ENCODE measurements at places on chromosomes 13 and 19.

DNA sequence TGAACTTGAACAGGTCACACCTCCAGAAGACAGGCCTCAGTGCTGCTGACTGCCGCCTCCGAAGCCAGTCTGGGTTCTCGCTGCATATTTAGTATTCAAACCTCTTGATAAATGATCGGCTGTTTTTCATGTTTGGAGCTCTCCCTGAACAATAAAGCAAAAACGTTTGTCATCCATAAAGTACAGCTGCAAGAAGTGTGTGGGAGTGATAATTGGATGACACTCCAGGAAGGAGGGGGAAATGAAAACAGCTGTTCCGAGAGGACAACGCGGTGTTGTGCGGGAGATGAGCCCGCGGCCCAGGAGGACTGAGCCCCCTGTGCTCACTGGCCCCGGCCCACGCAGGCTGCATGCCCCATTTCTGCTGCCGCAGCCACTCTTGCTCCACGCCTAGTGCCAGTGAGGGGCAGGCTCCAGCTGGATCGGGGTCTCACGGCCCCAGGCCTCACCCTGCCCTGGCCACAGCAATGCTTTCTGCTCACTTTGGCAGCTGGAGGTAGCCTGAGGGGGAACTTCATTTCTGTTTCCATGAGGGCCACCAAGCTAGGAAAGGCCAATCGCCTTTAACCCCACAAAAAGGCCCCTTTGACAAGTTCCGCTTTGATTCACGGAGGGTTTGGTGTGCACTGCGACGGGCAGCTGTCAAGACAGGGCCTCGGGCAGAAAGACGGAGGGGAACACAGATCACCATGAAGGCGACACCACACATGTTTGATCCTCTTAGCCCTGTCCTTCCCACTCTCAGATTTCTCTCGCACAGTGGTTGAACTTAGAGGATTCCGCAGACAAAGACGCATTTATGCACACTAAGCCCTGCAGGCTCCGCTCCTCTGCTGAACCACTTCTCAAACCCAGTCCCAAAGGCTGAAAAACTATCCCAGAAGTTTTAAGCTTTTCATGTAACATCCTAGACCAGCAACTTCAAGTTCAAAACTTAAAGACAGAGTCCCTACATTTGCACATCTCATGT lies 537.6 kb downstream of the EFNB2 start:
- peaks cover 3% of the 10 kb centered on the region for H3K27me3 ChIP-seq
- no peak overlapping the region for H3K4me3 ChIP-seq
- DNase-seq, result peak; percentile 22
- peak overlapping the region; percentile 58 for H3K27ac ChIP-seq

GRCh38 chr19:9961103-9961502 lies 24.8 kb upstream of the OLFM2 start:
- H3K27me3 ChIP-seq, result peaks cover 49% of the 10 kb centered on the region
- H3K4me3 ChIP-seq, result no peak overlapping the region
- no peak for DNase-seq
- no peaks in the 10 kb centered on the region for H3K4me1 ChIP-seq
- no peak overlapping the region for H3K27ac ChIP-seq

- no peak overlapping the region for H3K27ac ChIP-seq
- DNase-seq, result peak; percentile 59
- H3K4me3 ChIP-seq, result peak overlapping the region; percentile 65
- peaks cover 45% of the 10 kb centered on the region for H3K36me3 ChIP-seq
- H3K27me3 ChIP-seq, result peaks cover 4% of the 10 kb centered on the region
These were observed 8.9 kb downstream of the OCEL1 start for GRCh38 chr19:17234911-17235299.

DNA sequence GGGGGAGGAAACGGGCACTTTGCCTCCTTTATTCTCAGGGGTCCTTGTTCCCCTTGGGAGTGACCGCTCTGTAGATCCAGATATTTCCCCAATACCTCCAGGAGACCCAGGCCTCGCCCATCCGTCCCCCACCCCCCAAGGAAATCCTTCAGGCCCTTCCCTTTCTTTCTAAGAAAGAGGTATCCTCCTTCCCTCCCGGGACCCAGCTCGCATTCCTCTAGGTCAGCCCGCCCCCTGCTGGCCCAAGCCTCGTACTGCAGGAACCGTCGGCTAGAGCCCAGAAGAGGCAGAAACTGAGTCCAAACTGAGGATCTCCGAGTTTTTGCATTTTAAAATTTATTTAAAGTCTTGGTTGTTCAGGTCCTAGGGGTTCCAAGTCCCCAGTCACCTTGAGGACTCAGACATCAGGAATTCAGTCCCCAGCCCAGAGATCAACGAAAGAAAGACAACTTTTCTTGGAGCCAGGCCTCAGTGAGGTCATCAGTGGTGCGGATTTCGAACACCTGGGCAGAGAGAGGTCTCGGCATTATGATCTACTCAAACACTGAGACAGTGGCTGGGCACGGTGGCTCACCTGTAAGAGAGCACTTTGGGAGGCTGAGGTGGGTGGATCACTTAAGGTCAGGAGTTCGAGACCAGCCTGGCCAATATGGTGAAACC lies 7.5 kb upstream of the LRFN1 start:
- H3K36me3 ChIP-seq, result no peaks in the 10 kb centered on the region
- peaks cover 15% of the 10 kb centered on the region for H3K4me1 ChIP-seq
- peaks cover 42% of the 10 kb centered on the region for H3K27me3 ChIP-seq
- no peak overlapping the region for H3K27ac ChIP-seq
- peak; percentile 94 for DNase-seq

- no peak for DNase-seq
- no peaks in the 10 kb centered on the region for H3K27me3 ChIP-seq
- H3K36me3 ChIP-seq, result no peaks in the 10 kb centered on the region
- H3K27ac ChIP-seq, result no peak overlapping the region
- H3K4me1 ChIP-seq, result no peaks in the 10 kb centered on the region
- no peak overlapping the region for H3K4me3 ChIP-seq
These were observed 270.0 kb downstream of the SLITRK6 start for GRCh38 chr13:85529218-85529594.
